Dermis blood vessel endothelial cell (primary cell): ENCODE measurements at places on chromosomes 11 and 22. TPM values are rescaled to one million over a fixed set of nuclear protein-coding genes. Genes with fewer than 3 reads are reported as not detected.

- no peak for DNase-seq
Observed at GRCh38 chr11:45141171-45141570, 5.3 kb upstream of the PRDM11 start.

Gene DRICH1
- total RNA-seq = 0.05 and 0.17 TPM in 2 replicates

DNA sequence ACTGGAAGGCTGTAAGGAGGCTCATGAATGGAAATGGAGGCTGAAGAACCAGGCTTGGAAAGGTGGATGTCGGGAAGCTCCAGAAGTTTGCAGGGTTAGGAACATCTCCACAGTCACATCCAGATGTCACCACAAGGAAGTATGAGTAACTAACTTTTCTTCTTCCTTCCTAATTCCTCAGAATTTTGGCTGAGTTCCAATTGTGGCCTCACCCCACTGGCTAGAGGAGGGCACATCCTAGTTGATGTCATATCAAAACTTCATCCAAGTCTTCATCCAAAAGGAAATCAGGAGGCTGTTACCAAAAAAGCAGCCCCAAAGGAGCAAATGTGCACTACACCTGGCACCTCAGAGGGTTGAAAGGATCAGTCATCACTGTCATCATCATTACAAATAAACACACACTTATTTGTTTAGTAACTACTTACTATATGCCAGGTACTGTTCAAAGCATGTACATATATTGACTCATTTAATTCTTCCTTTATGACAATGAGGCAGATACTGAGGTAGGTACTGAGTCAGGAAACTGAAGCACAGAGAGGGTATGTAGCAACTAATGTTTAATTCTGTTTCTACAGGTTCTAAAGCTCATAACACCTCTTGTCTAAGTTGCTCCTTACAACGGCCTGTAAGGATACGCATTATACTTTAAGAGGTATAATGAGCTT, 7.3 kb upstream of the PTPN5 start:
- no peak for DNase-seq

- DNase-seq = no peak
Observed at GRCh38 chr11:11186249-11186648, 166.8 kb downstream of the CSNK2A3 start.

DNA sequence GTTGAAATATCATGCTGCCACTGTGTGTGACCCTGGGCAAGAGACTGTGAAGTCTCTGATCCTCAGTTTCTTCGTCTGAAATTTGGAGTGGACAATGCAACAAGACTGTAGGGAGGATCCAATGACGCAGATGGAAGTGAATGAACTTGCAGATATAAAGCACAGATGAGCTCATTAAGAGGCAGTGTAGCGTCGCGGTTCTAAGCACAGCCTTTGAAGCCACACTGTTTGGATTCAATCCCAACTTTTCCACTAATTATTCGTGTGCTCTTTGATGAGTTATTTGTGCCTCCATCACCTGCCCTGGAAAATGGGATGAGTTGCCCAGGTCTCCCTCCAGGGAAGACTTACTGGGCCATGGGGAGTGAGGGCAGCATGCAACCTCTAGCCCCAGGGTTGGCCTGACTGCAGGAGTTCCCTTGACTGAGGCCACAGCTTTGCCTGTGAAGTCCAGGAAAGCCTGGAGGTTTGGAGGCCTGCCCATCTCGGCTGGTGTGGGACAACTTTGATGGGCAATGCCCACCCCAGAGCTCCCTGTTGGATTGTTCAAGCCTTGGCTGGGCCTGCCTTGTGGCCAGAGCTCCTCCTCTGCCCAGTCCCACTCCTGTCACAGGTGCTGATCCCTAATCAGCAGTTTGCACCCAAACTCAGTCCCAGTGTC, 266.0 kb upstream of the B3GAT1 start:
- DNase-seq = no peak

Gene FAM111B
- 20.6 and 37.6 TPM in 2 replicates for total RNA-seq

GRCh38 chr22:44955102-44955501, 54.7 kb downstream of the PHF21B start:
- no peak for DNase-seq

DNA sequence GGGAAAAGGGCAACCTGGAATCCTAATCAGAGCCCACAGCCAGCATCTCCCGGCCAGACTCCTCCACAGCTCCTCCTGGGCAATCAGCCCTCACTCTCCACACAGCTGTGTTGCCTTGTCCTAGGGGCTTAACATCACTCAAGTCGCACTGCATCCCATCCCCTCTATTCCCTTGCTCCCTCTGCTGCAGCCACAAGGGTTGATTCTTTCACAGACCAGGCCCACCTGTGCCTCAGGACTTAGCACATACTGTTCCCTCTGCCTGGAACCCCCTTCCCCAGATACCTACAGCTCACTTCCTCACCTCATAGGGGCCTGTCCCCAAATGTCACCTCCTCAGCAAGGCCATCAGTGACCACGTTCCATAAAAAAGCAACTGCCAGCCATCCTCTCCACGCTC, 18.4 kb downstream of the SPATA19 start:
- no peak for DNase-seq

Gene SLN
- not detected in 2 replicates for total RNA-seq

Gene MPZL2
- total RNA-seq = 73.5 and 98.5 TPM in 2 replicates

DNA sequence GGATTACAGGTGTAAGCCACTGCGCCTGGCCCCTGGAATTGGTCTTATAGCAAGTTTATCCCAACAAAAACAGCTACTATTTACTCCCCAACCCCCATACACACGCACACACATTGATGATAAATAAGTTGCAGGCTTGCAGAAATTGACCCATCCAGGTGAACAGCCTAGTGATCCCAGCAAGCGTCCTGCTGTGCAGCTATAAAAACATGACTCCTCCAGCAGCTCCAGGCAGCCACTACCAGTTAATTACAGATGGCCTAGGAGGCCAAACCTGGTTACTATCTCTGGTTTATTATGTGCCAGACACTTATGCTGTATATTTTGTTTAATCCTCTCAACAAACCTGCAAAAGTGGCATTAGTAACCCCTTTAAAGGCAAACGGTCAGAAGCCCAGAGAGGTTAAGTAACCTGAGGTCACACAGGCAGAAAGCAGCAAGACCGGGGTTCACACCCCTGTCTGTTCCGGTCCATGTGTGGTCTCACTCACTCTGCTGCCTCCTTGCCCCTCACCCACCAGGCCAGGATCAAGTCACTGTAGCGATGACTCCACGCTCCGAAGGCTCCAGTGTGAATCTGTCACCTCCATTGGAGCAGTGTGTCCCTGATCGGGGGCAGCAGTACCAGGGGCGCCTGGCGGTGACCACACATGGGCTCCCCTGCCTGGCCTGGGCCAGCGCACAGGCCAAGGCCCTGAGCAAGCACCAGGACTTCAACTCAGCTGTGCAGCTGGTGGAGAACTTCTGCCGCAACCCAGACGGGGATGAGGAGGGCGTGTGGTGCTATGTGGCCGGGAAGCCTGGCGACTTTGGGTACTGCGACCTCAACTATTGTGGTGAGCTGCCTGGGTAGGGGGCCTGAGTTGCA, 6.6 kb downstream of the F2 start:
- no peak for DNase-seq

Gene NNMT
- total RNA-seq = 182 and 330 TPM in 2 replicates

DNA sequence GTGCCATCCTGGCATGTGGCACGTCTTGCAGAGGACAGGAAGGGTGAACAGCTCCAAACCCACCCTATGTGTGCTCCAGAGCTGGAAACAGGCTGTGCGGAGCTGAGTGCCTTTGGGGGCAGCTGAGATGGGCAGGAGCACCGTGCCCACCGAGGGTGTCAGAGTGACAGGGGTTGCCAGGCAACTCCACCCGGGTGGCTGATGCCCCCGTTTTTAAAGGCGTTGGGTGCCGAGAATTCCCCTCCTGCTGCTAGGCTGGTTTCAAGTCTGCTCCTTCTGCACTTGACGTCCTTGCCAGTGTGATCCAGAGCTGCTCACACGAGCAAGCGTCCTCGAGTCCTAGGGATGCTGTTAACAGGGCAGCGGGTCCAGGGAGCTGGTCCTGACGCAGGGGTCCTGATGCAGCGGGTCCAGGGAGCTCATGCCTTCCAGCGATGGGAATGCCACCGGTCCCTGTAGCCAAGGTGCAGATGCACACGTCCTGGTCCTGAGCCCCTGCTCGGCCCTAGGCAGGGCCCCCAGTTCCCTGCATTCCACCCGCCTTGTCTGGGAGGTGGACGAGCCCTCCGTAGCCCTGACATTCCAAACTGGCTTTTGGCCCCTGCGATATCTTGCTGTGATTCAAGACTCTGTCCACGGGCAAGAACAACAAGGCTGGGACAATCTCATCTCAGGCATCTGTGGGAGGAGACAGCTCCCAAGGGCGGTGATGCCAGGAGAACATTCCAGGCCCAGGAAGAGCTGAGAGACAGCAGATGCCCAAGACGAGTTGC, 4.9 kb downstream of the KCNQ1 start:
- DNase-seq = no peak

DNA sequence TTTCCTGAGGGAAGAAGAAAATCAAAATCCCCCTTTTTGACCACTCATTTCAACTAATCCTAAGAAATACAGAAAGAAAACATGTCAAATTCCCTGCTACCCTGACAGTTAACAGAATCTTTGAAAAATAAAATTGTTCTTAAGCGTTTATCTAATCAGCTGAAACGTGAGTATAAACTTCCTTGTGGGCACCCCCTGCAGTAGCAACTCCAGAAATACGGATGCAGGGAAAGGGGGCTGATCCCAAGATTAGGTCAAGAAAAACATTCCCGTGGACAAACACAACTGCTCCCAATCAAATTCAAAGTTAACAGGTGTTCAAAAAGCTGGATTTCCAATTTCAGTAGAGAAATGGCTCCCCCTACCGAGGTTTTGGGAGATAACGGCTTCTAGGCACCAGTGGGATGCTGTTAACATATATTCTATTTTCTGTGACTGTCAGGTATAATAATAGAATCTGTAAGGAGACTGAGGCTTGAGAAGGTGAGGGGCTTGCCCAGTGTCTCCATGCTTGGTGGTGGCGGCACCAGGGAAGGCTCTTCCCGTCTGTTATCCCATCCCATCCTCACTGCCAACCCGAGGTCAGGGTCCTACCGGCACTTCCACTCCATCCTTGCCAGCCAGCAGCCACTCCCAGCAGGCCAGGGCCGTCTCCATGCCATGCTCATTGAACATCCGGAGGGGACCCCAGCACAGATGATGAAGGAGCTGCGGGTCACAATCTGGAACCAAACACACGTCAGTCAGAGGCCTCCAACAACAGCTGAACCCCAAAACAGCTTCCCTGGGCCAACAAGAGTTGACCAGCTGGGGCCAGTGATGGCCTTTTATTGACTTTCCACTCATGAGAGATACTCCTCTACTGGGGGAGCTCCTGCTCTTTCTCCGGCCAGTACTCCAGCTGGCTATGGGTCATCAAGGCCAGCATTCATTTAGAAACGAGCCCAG, 32.0 kb upstream of the SERPIND1 start:
- DNase-seq = peak; percentile 66

GRCh38 chr11:2590131-2590964, 109.4 kb downstream of the KCNQ1OT1 start:
- DNase-seq = no peak

- DNase-seq = no peak
Observed at GRCh38 chr11:40514124-40514523, 945.3 kb downstream of the LRRC4C start.

DNA sequence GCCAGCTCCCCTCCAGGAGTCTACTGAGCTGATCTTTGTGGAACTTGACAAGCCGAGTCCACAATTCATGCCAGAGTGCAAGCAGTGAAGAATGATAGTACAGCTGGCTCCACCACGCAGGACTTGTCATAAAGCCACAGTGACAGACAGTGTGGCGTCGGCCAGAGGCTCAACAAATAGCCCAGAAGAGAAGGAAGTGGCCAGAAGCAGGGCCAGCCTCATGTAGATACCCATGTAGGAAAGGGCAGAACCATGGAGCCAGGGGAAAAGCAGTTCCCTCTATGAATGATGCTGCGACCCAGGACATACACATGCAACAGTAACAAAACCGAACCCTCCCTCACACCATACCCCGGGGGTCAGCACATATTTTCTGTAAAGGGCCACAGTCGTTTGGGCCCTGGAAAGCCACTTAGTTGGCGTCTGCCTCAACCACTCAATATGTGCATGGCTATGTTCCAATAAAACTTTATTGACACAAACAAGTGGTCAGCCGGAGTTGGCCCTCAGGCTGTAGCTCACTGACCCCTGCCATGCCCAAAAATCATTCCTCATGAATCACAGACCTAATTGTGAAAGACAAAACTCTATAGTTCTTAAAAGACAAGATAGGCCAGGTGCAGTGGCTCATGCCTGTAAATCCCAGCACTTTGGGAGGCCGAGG, 161.4 kb downstream of the BRD1 start:
- no peak for DNase-seq

DNA sequence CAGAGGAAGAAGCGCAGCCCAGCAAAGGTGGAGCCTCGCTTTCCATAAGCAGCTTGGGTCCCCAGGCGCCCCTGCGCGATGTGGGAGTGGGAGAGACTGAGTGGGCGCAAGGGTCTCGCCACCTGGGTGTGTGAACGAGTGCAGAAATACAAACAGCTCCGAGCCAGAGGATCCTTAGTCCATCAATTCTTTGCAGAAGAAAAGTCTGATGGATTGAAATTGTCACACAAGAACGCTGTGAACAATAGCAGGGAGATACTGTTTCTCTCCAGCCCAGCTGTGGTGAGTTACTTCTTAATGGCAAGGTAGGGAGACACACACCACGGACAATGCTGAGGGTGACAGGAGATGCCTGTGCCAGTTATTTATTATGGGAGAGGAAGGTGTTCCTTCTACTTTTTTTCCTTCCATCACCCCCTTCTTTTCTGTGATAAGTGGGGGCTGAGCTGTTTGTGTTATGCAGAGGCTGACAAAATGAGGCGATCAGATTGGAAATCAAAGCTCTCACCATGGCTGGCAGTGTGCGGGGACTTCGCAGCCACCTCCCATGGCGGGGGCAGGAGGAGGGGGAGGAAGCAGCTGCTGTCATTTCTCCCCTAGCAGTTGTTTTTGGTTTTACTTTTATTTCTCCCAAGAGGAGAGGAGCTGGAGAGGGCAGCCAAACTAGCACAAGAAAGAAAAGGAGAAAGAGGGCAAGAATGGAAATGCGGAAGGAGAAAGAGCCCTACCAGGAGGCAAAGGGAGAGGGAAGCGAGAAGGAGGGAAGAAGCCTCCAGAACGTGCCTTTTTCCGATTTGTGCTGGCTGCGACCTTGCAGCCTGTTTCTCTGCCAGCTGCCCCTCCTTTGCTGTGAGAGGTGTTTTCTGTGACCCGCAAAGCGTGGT, 755.8 kb downstream of the NTM start:
- DNase-seq = peak; percentile 31

- DNase-seq = peak; percentile 38
Observed at GRCh38 chr22:46043816-46044620, 67.1 kb upstream of the WNT7B start.

- DNase-seq = peak; percentile 89
Observed at GRCh38 chr11:10653946-10654810, 39.4 kb downstream of the IRAG1 start.
